ENCODE measurements at places on chromosomes 5 and 9.
A peak's percentile ranks its signal among the peaks of the same experiment; 100 is the strongest.

DNA sequence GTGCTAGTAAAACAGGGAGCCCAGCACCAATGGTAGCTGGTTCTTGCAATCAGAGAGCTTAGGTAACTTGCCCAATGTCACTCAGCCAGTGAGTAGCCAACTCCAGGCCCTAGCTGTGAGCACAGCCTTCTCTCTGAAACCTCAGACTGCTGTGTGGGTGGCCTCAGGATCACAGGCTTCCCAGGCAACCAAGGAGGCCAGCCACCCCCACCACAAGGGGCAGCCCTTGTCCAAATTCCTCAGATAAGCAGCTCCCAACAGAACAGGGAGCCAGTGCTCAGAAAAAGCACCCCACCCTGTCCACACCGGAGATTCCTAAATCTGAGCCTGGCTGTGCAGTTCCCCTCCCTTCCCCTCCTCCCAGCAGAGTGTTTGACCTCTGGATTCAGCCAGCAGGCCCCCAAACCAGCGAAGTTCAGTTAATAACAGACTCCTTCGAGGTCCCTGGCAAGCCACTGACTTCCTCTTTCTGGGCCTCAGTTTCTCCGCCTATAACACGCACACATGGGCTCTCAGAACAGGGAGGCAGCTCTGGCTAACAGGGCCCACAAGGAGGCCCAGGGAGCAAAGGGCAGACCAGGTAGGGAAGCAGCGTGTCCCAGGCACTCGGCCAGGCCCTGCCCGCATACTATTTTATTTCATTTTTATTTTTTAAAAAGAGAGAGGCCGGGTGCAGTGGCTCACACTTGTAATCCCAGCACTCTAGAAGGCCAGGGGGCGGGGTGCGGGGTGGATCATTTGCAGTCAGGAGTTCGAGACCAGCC is 2.7 kb downstream of the EEIG1 start:
- peak; percentile 55 for DNase-seq

- DNase-seq, result no peak
Observed at GRCh38 chr9:94169968-94170367, 85.7 kb downstream of the PTPDC1 start.

DNA sequence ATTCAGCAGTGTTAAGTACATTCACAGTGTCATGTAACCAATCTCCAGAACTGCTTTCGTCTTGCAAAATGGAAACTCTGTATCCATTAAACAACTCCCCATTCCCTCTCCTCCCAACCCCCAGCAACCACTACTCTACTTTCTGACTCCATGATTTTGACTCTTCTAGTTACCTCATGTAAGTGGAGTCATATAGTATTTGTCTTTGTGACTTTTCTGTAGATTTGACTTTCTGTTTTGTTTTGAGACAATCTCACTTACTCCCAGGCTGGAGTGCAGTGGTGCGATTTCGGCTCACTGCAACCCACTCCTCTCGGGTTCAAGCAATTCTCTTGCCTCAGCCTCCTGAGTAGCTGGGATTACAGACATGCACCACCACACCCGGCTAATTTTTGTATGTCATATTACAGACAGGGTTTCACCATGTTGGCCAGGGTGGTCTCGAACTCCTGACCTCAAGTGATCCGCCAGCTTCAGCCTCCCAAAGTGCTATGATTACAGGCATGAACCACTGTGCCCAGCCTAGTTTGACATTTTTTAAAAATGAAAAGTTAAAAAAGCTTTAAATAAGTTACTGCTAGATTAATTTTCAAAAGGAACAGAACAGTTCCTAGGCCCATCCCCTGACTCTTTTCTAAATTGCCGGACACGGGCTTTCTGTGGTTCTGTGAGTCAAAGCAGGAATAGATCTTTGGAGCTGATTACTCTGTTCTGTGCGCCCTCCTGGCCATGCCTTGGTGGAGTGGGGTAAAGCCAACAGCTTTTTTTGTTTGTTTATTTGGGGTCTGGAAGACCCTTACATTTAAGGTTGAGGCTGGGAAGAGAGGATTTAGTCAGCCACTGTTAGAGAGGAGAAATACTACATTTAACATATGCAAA is 59.3 kb downstream of the RALGPS1 start:
- DNase-seq, result no peak

DNA sequence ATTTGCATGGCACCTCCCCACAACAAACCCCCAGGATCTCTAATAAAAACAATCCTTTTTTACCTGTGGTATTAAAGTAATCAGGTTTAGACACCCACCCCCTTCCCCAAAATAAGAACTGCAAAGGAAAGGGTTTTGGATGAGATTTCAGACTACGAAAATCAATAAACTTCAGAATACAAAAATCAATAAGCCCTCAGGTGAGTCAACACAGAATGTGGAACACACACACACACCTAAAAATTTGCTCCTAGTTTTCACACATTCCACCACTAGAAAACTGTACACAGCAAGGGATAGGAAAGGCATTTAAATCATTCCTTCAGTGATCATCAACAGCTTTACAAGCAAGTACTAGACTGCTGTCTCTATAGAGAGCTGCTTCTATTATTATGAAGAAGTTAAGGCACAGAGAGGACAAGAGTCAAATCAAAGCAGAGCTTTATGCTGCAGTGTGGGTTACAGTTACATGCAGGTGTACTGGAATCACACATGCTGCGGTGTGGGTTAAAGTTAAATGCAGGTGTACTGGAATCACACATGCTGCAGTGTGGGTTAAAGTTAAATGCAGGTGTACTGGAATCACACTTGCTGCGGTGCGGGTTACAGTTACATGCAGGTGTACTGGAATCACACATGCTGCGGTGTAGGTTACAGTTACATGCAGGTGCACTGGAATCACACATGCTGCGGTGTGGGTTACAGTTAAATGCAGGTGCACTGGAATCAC is 36.3 kb downstream of the PFDN1 start:
- DNase-seq, result no peak

DNA sequence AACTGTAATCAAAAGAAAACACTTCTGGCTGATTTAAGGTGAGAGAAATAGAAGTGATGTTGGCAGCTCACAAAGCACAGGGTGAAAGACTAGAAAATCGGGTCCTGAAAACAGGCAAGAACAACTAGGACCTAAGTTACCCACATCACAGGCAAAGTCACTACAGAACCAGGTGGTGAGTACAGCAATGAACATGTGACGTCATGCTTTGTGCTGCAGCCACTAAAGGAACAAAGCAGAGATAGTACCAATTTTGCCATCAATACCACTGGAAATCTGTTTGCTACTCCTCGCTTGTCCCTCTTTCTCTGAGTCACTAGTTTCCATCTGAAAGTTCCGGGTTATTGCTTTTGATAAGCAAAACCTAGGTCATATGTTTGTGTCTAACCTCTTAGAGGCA is 326.7 kb downstream of the GABRB2 start:
- no peak for DNase-seq

DNA sequence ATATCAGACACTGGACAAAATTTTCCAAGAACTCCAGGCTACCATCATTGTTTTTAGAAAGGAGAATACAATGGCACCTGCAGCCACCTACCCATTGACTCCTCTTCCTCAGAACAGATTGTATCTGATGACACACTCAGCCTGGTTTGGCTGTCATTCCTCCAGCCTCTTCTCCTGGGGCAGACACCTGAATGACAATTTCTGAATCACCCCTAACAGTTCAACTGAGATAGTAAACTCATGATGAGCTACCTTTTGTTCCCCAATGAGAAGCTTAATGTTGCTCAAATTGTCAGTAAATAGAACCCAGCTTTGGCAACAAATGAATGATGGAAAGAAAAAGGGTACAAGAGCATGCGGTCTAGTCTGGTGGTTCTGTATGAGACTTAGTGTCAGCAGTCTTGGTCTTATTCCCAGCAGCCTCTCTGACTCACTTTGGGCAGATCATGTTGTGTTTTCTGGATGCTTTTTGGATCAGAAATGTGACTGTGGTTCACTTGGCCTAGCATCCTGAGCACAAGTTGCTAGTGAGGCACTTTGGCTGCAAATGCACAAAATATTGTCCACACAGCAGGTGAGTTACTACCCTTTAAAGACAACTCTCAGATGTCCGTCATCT is 78.3 kb downstream of the MAMDC2 start:
- DNase-seq, result no peak

DNA sequence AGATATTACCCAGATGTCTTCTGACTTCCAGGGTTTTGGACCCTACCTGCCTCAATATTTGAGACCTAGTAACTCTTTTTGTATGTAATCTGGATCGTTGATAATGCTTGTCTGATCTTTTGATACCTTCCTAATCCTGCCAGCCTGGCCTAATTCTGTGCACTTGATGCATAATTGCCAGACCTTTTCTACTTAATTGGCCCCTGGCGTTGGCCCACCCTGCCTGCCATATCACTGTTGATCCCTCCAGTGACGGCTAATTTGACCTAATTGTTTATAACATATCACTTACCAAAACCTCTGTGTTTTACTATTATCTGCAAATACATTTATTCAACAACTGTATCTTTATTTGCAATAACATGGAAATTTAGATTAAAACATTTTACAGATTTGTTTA is 49.0 kb downstream of the SLC44A1 start:
- DNase-seq, result no peak

DNA sequence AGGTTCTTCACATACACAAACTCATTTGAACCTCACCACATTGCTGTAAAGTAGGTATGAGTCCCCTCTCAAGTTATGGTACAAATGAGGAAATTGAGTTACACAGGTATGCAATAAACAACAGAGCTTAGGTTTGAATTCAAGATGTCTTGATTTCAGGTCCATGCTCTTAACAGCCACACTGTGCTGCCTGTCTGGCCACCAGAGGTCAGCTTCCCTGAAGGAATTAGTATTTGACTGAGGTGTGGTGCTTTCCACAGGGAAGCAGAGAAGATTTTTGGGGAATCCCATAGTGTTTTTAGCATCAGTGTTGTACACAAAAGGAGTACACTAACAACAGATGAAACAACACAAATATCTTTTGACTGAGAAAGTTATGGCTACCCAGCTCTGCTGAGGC is 94.4 kb upstream of the ITGA1 start:
- DNase-seq, result no peak

GRCh38 chr9:34123682-34124081 is 2.8 kb downstream of the DCAF12 start:
- DNase-seq, result no peak

DNA sequence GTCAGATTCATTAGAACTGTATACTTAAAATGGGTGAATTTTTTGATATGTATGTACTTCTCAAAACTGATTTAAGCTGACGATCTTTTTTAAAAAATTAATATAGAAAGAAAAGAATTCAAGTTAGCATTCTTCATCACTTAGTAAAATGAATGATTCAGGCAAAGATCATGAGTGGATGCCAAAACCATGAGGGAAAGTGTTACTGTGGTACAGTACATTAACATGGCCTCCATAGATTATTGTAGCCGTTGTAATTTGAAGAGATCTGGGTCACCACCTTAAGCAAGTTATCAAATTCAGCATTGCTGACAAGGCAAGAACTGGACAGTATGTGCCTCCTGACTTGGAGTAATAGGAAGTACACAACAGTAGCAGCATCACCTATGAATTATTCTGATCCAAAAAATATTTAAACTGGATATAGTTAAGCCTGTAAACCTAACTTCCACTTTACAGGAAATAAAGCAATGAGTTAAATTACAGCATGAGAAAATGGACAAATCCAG is 29.7 kb downstream of the C9orf85 start:
- peak; percentile 32 for DNase-seq

- DNase-seq, result no peak
Observed at GRCh38 chr5:158406884-158407823, 548.2 kb upstream of the CLINT1 start.

DNA sequence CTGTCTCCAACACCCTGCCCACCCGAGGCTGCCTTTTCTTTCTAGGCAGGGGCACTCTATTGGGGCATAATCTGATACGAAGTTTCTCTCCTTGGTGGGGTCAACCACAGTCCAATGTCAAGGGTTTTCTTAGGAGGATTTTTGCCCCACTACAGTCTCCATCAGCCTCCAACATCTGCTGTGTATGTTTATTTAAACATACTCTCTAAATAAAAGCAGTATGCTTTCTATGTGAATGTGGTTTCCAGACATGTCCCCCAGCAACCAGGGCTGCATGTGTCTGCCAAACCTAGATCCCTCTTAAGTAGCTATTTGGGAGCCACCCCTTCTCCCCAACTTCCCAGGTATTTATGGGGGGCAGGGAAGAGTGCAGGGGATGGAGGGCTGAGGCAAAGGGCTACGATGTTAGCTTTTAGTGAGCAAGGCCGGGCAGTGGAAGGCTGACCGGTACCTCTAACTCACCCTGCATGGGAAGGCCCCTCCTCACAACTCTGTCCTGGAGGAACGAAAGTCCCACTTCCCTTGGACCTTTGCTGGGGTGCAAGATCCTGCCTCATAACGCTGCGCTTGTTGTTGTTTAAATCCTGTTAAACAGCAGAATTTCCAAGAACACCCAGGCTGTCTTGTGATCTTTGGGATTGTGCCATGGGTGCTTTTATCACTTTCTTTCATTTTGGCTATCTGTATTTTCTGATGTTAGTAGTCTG is 75.4 kb downstream of the NREP start:
- DNase-seq, result no peak

GRCh38 chr5:119275146-119275545 is 80.7 kb upstream of the TNFAIP8 start:
- DNase-seq, result no peak

GRCh38 chr9:98994172-98995058 is 50.7 kb downstream of the COL15A1 start:
- DNase-seq, result no peak

GRCh38 chr5:157718519-157718918 is 12.7 kb upstream of the THG1L start:
- no peak for DNase-seq

DNA sequence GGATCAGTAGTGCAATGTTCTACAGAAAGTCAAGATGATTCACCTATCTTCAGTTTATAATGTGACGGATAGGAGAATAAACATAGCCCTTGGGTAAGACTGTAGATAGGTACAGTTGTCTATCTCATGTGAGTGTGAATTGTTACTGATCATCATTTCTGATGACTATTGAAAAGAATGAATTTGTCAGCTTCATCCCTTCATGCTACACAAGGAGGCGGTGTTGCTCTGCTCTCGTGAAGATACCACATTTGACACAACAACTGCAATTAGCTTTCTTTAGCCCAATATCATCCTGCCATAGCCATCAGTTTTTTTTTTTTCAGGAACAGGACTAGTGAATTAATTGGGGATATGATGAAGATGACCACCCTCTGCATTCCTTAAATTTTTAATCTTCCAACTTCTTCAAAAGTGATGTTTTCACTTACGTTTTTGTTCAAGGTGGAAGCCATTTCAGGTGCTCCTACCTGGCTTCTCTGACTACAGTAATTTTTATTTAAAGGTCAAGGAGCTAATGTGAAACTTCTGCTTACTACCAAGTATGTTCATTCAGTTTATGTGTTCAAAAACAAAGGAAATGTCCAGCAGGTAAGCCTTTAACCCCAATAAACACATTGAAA is 152.9 kb upstream of the MOCS2 start:
- DNase-seq, result no peak

DNA sequence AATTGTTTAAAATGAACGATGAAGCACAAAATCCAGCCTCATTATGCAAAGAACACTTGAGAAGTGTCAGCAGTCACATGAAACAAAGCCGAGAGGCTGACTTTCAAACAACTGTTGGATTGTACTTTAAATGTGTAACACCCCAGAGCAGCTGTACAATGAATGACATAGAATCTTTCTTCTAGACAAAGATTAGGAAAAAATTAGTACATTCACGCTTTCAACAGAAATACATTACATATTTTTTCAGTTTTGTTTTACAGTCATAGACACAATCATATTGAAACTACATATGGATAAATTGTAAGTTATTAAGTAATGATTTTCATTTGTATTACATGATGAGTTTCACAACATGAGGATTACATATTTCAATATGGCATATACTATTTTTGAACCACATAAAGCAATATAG is 10.6 kb upstream of the AGXT2 start:
- no peak for DNase-seq

GRCh38 chr9:35606138-35606504 is 1.1 kb downstream of the TESK1 start:
- no peak for DNase-seq

GRCh38 chr5:124395287-124395686 is 351.2 kb downstream of the ZNF608 start:
- DNase-seq, result no peak

All from non-pigmented ciliary epithelial cell (primary cell).